Stimulated activated CD8-positive, alpha-beta memory T cell treated with anti-CD3 and anti-CD28 coated beads, Interleukin-15, amount 100 ng/mL, for 4 hours (primary cell): ENCODE measurements at places on chromosomes 1 and 21.

DNA sequence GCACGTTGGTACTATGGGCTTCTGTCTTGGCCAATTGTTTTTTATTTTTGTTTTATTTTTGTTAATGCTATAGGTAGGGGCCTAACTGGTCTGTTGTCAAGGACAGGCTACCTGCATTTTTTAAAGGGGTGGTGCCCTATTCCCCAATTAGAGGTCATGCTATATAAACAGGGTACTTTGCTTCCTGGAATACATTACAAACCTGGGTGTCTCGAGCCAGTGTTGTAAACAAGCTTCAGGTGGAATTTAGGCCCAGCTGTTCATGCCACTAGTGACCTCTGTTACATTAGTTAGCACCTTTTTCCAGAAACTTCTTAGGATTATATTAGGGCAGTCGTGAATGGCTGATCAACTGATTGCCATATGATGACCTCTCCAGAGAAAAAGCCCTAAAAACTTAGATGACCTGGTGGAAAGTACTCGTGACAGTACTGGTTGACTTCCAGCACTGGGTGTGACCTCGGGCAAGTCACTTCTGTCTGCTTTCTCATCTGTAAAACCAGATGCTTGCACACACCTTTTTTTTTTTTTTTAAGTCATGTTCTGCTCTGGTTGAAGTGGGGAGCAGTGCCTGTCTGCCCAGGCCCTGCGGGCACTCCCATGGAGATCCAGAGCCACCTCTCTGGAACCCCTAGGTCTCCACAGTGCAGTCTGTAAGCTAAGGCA, 46.5 kb downstream of the ELK4 start:
- DNase-seq, result no peak

GRCh38 chr1:60762911-60763310, 319.4 kb upstream of the NFIA start:
- DNase-seq, result no peak

DNA sequence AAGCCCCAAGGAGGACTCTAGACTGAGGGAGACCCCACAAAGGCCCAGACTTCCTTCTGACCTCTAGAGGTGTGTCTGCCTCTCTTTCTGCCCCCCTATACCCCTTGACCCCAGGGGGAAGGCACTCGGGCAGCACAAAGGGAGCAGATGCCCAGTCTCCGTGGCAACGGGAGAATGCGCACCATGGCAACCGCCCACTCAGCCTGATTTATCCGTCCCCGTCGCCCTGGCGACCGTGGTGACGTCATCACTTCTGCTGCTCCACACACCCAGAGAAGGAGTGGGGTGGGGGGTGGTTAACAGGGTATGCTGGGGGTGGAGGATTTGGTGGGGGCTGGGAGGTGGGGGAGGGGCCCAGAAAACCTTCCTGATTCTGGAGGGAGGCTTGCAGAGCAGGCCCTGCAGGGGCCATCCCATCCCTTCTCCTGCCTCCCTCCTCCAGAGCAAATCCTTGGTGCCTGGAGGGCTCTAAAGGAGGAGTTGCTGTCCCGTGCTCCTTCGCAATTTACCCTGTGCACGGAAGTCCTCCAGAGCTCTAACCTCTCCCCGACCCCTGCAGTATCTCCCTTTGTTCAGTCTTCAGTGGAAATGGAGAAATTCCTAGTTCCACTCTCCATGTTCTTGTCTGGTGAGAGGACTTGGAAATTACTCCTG, 6.3 kb downstream of the CELF3 start:
- DNase-seq, result no peak

DNA sequence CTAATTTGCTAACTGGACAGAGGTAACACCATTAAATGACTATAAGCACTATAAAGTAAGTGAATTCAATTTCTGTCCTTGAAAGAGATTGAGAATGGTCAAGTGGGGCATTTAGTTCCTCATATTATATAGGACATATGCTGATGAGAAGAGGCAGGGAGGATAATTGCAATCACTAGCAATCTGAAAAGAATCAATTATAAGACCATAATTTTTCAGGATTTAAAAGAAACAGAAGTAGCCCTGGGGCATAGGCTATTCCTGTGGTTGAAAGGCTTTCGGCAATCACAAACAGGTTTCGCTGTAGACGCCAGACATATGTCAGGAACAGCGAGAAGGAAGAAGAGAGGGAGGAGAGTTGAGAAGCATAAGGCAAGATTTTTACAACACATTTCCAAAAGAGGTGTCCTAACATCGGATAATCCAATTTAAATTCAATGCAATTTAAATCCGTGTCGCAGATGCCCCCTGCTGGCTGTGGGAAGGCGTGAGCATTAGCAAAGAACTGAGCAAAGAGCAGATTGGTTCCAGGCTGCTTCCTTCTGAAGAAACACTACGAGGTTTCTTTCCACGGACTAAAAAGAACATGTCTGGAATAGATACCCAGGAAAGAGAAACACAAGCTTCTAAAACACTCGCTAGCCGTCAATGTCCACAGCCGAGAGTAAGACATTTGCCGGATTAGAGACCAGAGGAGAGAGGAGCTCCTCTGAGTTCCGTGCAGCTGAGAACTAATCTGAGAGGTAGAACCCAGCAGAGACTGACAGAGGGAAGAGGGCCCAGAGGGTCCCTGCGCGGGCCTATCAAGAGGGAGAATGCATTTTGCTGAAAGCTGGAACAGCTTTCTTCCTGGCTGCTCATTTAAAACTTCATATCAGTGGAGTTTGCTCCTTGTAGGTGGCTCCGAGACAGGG, 27.9 kb downstream of the RGS5 start:
- no peak for DNase-seq

- no peak for DNase-seq
Observed at GRCh38 chr1:29055160-29055559, 68.5 kb downstream of the TMEM200B start.

DNA sequence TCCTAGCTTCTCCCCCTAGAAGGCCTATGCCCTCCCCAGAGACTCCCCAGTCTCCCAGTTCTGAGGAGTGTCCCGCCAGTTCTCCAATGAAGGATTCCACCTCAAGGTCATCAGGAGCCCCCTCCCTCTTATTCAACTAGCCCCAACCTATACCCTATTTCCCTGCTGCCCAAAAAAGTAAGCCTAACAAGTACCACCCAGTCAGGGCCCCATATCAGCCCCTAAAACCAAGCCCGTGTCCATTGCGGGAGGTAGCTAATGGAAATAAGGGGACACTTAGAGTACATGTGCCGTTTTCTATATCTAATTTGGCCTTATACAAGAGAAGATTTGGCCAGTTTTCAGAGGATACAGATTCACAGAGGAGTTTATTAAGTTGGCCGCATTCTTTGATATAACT, 416.2 kb downstream of the MATN1 start:
- no peak for DNase-seq

DNA sequence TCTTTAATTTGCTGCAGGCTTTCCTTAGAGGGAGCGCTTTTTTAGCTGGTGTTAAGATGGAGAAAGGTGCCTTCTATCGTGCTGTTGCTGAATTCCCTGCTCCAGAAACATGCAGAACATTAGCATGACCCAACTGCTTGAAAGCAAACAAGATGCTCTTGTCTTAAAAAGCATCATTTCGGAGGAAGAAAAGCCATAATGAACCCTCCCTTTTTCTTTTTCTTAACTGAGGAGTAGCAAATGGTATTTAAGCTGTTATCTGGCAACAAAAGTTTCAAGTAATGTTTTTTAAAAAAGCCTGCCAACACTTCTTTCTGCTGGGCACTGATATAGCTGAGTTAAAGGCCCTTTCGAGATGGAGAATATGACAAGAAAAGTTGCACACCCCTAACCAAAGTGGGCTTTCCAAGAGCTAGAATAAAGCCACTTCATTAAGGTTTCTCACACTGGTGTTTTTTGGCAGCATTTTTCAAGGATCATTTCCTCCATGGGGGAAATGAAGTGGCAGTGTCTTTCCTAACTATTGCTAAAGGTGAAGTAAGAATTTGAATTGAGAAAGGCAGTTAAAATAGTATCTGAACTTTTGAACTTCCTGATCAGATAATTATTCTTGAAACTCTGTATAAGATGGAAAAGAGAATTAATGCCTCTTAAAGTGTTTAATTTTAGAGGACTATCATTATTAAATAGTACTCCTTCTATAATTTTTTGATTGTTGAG, 38.8 kb downstream of the ST6GALNAC5 start:
- DNase-seq, result no peak
